ENCODE measurements at places on chromosomes 3 and 15. TPM values are rescaled to one million over a fixed set of nuclear protein-coding genes. Genes with fewer than 3 reads are reported as not detected.

The ADAMTS9 gene
- total RNA-seq, result not detected

The GTF2E1 gene
- 28.1 TPM for total RNA-seq

The TMEM42 gene
- 19.2 TPM for total RNA-seq

The GPR15 gene
- total RNA-seq, result not detected

The GABRB3 gene
- not detected for total RNA-seq

The KBTBD13 gene
- not detected for total RNA-seq

The ZNF80 gene
- not detected for total RNA-seq

The CSPG5 gene
- 0.04 TPM for total RNA-seq

The CDHR4 gene
- not detected for total RNA-seq

The SPTSSB gene
- total RNA-seq, result not detected

The NTRK3 gene
- 0.11 TPM for total RNA-seq

The LMAN1L gene
- 4.3 TPM for total RNA-seq

The ARGFX gene
- not detected for total RNA-seq

The SPINT1 gene
- total RNA-seq, result 3.4 TPM

The PATL2 gene
- total RNA-seq, result 1.0 TPM

The SYNPR gene
- total RNA-seq, result not detected

The GOLGA8G gene
- total RNA-seq, result not detected

The GOLGA6L7 gene
- not detected for total RNA-seq

The RTP1 gene
- not detected for total RNA-seq

The COPS2 gene
- 50.7 TPM for total RNA-seq

The ACAD11 gene
- 16.5 TPM for total RNA-seq

The PLA2G4D gene
- not detected for total RNA-seq

The SEC22C gene
- 36.4 TPM for total RNA-seq

The CELF6 gene
- 4.6 TPM for total RNA-seq

The RARRES1 gene
- total RNA-seq, result not detected

The AMOTL2 gene
- total RNA-seq, result not detected

The ACP3 gene
- 0.36 TPM for total RNA-seq

The DNAJB11 gene
- total RNA-seq, result 103 TPM

The LRTM1 gene
- total RNA-seq, result not detected

The LDHAL6B gene
- total RNA-seq, result not detected

The MUC20 gene
- total RNA-seq, result 0.22 TPM

The SHISA5 gene
- 149 TPM for total RNA-seq

The ITGA11 gene
- total RNA-seq, result not detected

The KCNH8 gene
- total RNA-seq, result 0.19 TPM

The IMPG2 gene
- total RNA-seq, result 0.32 TPM

The RNU5B-1 gene
- not detected for total RNA-seq

The PROK2 gene
- not detected for total RNA-seq

The SLC7A14 gene
- not detected for total RNA-seq

The A4GNT gene
- not detected for total RNA-seq

The GOLGA8S gene
- total RNA-seq, result not detected

The FETUB gene
- total RNA-seq, result not detected

The MAP6D1 gene
- total RNA-seq, result 10.8 TPM

The SNTN gene
- total RNA-seq, result not detected

The FAM107A gene
- not detected for total RNA-seq

The PLSCR2 gene
- total RNA-seq, result not detected
